ENCODE measurements at places on chromosomes 16 and 17. TPM values are rescaled to one million over a fixed set of nuclear protein-coding genes. Genes with fewer than 3 reads are reported as not detected.

Gene DPEP2
- total RNA-seq: 0.47 TPM

Gene CLDN7
- 1.7 TPM for total RNA-seq

Gene KRT20
- total RNA-seq: 0.19 TPM

Gene SLC12A3
- total RNA-seq: not detected

Gene CIBAR2
- not detected for total RNA-seq

Gene CENPT
- total RNA-seq: 40.4 TPM

Gene ANKRD40CL
- not detected for total RNA-seq

Gene CRHR1
- not detected for total RNA-seq

Gene CES5A
- total RNA-seq: not detected

Gene CFAP119
- 4.3 TPM for total RNA-seq

Gene GPR139
- total RNA-seq: not detected

Gene FOXF1
- total RNA-seq: 0.08 TPM

Gene UMOD
- not detected for total RNA-seq

Gene STX1B
- 0.25 TPM for total RNA-seq

Gene CCDC92B
- not detected for total RNA-seq

Gene CDH5
- 0.13 TPM for total RNA-seq

Gene ATP2A1
- 1.4 TPM for total RNA-seq

Gene NXN
- total RNA-seq: 0.18 TPM

Gene MYO15A
- 0.24 TPM for total RNA-seq

Gene HEATR9
- not detected for total RNA-seq

Gene ARMC5
- total RNA-seq: 18.9 TPM

Gene KIF2B
- not detected for total RNA-seq

Gene OTOP2
- total RNA-seq: not detected

Gene PSMB10
- 249 TPM for total RNA-seq

Gene SMURF2
- 10.7 TPM for total RNA-seq

Gene GPR179
- total RNA-seq: not detected

Measured in activated T-cell treated with anti-CD3 and anti-CD28 coated beads, Interleukin-2, amount 50 U/mL, for 4 hours (primary cell).